Stimulated activated CD8-positive, alpha-beta memory T cell treated with anti-CD3 and anti-CD28 coated beads, Interleukin-7, amount 100 ng/mL, for 4 hours (primary cell): ENCODE measurements at places on chromosomes 6 and 20.

DNA sequence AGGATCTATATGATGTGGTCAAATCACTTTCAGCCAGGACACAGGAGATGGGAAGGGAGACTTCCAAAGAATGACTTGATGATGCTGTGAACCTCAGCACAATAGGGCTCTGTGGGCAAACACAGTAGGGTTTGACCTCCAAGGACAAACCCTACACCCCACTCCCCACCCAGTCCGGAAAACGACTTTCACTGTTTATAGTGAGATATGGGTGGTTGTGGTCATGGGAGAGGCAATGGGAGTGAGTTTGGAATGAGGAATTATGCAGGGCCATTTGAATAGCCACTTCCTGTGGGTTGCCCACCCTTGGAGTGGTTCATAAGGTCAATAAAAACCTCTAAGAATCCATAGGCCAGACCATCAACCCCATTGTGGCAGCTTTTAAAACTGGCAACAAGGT, 38.4 kb upstream of the PRND start:
- no peak for DNase-seq

- DNase-seq = no peak
Measured at GRCh38 chr6:93468291-93468690, 48.9 kb upstream of the EPHA7 start.

DNA sequence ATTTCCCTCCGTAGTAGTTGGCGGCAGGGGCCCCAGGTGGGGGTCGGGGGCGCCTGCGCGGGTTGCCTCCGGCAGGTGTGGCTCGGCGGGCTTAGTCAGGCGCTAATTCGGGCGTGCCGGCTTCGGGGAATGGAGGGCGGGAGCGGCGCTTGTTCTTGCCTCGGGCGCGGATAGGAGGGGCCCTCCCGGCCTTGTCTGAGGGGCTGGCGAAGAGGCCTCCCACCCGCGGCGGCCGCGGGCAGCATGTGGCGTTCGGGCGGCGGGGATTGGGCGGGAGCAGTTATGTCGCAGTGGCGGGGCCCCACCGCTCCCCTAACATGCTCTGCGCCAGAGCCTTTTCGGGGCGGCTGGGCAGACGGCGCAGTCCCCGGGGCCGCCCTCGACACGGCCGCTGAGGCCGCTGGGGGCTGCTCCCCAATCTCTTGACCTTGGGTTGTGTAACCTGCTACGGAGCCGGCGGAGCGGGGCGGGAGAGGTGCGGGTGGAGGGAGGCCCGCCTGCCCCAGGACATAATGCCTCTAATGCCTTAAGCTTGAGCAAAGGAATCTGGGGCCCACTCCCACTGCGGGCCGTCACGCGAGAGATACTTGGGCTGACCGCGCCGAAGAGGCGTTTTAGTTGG, 1.1 kb downstream of the AMD1 start:
- DNase-seq = peak; percentile 71

DNA sequence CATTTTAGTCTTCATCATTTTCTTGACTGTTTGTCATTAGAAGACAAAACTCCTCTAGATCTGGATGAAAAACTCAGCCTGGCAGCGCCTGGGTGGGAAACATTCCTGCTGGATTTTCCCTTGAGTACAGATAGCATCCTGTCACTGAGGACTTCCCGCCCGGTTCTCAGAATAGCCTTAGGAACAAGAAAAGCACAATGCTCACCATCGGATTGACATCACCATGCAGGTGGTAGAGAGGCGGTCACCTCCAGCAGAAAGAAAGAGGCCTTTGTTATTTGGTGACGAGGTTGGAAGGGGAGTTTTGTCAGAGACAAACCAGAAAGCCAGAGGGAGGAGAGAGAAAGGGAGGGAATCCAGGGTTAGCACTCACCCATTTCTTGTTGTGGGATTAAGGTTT, 39.8 kb downstream of the KIF25 start:
- no peak for DNase-seq

- no peak for DNase-seq
Measured at GRCh38 chr20:52985687-52986086, 13.5 kb downstream of the TSHZ2 start.

- DNase-seq = no peak
Measured at GRCh38 chr20:6420336-6420735, 297.5 kb upstream of the FERMT1 start.

DNA sequence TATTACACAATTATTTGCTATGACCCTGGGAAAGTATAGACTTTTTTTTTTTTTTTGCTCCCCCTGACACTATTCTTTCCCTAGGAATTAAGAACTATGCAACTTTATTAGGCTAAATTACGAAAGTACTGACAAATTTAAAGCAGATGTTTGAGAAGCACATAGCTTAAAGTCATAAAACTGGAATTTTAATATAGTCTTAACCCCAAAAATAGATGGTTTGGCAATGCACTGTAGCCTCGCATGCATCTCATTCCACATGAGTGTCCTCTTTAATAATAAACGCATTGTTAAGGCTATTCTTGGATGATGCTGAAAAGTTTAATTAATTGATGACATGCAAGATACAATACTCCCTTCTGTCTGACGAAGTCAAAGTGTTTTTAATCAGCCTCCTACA, 49.3 kb downstream of the TBC1D7 start:
- no peak for DNase-seq

GRCh38 chr6:158938811-158939254, 61.2 kb downstream of the RSPH3 start:
- DNase-seq = no peak

- DNase-seq = no peak
Measured at GRCh38 chr20:7975851-7976414, 35.7 kb upstream of the HAO1 start.

GRCh38 chr20:33622705-33623365, 39.3 kb upstream of the C20orf144 start:
- DNase-seq = no peak

DNA sequence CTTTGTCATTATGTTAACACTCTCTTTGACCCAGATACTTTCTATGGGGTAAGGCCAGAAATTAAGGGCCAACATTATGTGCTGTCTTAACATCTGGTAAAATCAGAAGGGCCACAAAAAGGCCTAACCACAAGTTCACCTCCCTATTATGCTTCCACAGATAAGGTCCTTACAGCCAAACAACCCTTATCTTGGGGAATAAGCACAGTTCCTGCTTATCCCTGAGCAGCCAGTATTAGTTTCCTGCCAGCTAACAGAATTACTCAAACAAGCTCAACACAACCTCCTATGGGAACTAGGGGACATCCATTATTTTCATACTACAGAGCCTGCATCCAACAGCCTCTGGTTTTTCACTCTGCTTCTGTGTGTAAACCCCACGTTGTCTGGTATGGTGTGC, 724.8 kb downstream of the HACE1 start:
- DNase-seq = no peak

- no peak for DNase-seq
Measured at GRCh38 chr6:7846966-7847818, 63.4 kb downstream of the TXNDC5 start.
